ENCODE measurements at places on chromosomes 11 and 22.

- no peak for DNase-seq
Measured at GRCh38 chr11:68263444-68264035, 8.2 kb downstream of the C11orf24 start.

DNA sequence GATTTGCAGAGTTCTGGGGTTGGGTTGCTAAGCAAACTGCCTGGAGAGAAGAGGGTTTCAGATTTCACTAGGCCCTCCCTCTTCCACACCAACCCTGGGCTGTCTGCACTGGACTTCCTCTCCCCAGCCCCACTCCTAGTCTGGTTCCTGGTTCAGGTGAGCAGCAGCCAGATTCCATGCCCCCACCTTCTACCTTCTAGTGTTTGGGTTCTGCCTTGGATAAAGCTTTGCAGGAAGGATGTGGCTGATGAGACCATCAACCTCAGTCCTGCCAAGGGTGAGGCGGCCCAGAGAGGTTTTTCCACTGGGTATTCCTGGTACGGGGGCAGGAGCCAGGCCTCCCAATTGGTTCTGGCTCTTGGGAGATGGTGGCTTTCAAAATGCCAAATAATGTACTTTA lies 68.3 kb downstream of the BCR start:
- no peak for DNase-seq

DNA sequence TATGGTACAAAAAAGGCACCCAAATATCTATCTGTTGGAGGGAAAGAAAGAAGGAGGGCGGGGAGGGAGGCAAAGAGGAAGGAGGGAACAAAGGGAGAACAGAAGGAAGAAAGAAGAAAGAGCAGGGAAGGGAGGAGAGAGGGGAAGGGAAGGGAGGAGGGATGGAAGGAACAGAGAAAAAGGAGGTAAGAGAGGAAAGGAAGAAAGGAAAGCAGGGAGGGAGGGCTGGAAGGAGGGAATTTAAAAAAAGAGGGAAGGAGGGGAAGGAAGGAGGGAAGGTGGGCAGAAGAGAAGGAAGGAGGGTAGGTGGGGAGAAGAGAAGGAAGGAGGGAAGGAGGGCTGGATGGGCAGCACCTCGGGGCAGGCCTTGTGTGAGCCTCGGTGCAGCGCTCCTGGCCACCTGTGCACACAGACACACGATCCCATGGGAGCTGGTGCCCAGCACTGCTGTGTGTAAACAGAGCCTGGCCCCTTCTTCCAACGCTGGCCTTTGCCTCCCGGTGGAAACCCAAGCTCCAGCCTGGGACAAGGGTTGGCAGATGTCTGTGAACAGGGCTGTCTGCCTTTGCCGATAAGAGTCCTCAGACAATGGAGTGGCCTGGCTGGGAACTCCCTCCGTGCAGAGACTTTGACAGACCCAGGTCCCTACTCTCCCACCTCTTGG lies 23.2 kb downstream of the SMIM38 start:
- DNase-seq: no peak

DNA sequence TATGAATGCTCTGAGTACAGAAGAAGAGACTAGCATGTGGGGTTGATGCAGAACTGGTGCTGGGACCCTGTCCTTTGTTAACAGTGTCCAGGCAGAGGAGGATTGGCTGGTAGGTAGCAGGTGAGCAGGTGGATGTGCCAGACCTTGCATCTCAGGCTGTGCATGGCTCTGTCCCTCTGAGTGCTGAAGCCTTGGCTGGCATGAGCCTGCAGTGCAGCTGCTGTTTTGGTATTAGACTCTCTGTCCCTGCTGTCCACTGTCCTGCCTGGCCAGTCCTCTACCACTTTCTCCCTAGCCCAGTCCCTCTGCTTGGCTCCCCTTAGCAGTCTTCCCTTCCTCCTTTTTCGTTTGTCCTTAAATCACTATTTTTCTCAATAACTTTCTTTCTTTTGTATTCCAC lies 213.6 kb upstream of the ZBED5 start:
- DNase-seq: no peak

- no peak for DNase-seq
Measured at GRCh38 chr11:70024773-70025045, 53.4 kb upstream of the ANO1 start.

DNA sequence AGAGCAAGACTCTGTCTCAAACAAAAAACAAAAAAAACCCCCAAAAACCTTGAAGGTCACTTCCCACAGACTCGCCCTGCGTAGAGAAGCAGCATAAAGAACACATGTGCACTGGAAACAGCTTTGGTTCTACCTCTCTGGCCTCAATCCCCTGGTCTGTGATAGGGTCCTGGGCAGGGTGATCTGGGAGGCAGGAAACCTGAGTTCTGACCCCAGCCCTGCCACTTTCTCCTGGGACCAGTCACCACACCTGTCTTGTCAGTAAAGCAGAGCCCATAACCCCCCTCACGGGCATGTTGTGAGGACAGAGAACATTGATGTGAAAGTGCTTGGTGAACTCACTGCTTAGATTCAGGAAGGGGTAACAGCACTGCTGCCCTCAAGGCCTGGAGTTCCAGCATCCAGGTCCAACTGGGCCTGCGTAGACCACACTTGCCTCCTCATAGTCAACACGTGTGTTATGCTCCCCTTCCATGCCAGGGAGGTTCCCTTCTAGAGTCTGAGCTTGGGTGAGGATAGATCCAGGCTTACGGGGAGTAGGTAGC lies 11.4 kb downstream of the UCP2 start:
- DNase-seq: no peak

GRCh38 chr11:63369165-63369970 lies at the start of gene SLC22A9:
Gene SLC22A9, plus strand, starts transcription at chr11:63369785. Its CDS starts 272 bp downstream, at chr11:63370057.
- no peak for DNase-seq

DNA sequence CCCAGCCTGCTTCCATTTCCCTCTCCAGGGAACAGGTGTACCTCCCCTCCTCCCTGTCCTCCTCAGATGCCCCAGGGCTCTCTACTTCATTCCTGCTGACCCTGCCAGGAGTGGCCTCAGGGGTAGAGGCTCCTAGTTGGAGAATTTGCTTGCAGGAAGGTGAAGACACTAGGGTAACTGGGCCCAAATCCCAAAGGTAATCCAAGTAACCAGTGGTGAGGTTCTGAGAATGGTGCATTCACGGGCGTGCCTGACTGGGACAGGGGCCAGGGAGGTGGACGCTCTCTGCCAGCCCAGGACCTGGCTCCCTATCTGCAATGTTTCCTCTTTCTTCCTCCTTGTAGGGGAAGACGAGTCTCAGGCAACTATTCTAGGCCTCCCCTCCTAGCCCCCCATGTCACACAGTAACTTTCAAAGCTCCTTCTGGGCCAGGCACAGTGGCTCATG lies 2.9 kb downstream of the SLC35C1 start:
- DNase-seq: no peak

- no peak for DNase-seq
Measured at GRCh38 chr11:96141626-96142025, 201.4 kb downstream of the MAML2 start.

DNA sequence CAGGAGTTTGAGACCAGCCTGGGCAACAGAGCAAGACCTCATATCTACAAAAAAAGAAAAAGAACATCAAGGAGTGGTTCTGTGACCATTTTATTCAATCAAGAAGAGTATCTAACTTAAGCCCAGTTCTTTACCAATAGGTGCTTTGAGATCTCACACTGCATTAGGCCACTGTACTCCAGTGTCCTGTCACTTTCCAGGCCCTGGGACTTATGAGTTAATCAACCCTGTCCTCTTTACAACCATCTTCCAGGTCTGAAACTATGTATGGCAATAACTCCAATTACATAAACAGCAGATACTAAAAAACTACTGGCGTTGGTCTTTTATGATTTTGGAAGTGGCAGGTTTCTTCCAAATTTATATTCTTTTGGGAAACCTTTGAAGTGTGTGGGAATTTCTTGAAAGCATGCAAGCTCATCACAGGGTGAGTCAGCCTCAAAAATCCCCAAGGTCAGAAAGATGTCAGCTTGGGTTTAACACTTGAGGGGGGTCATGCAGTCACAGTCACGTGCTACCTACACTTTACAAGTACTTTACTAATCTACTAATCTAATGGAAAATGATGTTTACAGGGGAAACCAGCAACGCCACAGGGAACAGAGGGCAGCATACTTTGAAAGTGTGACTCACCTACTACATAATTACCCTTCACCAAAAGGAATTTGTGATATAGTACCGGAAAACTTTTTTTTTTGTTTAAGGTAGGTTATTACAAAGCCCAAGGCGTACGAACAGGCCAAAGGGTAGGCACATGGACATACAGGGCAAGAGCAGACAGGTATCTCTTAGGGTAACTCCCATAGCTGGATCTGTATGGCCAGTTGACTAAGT lies 15.6 kb downstream of the PISD start:
- DNase-seq: no peak

GRCh38 chr22:44360668-44361381 lies 48.1 kb upstream of the SHISAL1 start:
- no peak for DNase-seq

- no peak for DNase-seq
Measured at GRCh38 chr11:59221441-59221840, 8.7 kb upstream of the MPEG1 start.

DNA sequence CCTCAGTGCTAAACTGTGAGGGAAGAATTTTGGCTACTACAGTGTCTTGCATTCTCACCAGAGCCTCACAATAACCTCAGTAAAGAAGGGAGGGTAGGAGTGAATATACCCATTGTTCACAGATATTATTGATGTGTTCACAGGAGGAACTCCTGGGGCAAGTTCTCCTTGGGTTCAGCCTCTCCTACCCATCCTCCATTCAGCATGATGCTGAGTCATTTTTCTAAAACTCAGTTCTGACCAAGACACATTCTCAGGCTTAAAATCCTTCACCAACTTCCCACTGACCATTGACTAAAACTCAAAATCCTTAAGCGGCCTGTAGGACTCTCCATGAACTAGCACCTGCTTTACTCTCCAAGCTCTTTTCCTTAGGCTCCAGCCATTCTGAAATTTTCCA lies 48.7 kb downstream of the SYTL2 start:
- no peak for DNase-seq

- DNase-seq: no peak
Measured at GRCh38 chr22:39132871-39133524, 19.5 kb downstream of the CBX7 start.

All from dorsolateral prefrontal cortex (tissue), 122 donors.